SIG-M5 (cell line): ENCODE measurements at places on chromosomes 2 and 18.

DNA sequence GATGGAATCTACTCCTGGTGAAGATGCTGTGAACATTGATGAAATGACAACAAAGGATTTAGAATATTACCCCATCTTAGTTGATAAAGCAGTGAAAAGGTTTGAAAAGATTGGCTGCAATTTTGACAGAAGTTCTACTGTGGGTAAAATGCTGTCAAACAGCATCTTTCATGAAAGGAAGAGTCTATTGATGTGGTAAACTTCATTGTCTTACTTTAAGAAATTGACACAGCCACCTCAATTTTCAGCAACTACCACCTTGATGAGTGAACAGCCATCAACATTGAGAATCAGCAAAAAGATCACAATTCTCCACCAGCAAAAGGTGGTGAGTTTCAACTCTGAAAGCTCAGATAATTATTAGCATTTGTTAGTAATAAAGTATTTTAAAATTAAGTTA is 310.3 kb upstream of the RBMS1 start:
- no peak for DNase-seq

- no peak for DNase-seq
These were observed 72.1 kb downstream of the UBE2E3 start for GRCh38 chr2:181052523-181052891.

GRCh38 chr2:68088940-68089339 is 26.1 kb upstream of the C1D start:
- DNase-seq: no peak

GRCh38 chr2:84052043-84052442 is 407.0 kb downstream of the SUCLG1 start:
- DNase-seq: no peak

- DNase-seq: no peak
These were observed 114.5 kb downstream of the AGAP1 start for GRCh38 chr2:235608200-235608887.

GRCh38 chr2:181774685-181775084 is 94.4 kb upstream of the NEUROD1 start:
- DNase-seq: no peak

- no peak for DNase-seq
These were observed 83.2 kb upstream of the RND3 start for GRCh38 chr2:150570712-150571111.

DNA sequence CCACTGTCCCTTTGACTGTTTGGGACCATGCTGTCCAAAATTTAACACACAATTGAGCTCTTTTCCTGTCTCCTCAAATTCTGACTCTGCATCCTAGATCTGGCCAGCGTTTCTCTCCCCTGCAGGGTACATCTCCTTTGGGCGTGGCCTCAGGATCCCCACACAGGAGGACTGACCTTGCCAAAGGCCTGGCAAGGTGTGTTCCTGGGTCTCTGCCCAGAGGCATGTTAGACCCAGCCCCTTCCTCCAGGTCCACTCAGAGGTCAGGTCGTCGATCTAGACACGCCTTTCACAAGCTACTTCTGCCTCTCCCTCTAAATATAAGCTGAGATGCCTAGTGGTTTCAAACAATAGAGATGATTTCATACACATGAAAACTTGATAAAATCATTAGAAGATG is 45.4 kb upstream of the SMIM21 start:
- no peak for DNase-seq

DNA sequence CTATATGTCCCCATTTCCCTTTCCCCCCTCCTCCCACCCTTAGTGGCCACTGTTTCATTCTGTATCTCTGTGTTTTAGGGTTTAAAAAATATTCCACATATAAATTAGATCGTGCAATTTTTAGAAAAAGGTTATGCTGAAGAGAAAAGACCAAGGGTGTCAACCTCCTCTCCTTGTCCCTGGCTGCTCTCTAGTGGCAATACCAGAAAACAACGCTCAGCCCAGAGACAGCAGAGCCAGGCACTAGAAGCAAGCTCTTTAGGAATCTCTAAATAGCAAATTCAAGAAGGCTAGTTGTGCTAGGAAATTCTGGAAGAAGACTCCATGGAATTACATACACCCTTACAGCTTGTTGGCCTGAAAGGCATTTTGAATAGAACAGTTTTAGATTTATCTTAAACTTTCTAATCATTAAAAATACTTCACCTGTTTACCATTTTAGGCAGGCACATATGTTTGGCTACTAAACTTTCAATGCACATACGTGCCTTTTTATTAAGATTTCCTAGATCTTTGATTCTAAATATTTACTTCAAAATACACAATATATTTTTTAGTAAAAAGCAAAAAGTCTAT is 35.1 kb upstream of the RASGRP3 start:
- no peak for DNase-seq

GRCh38 chr2:235966396-235966795 is 201.8 kb downstream of the GBX2 start:
- no peak for DNase-seq

DNA sequence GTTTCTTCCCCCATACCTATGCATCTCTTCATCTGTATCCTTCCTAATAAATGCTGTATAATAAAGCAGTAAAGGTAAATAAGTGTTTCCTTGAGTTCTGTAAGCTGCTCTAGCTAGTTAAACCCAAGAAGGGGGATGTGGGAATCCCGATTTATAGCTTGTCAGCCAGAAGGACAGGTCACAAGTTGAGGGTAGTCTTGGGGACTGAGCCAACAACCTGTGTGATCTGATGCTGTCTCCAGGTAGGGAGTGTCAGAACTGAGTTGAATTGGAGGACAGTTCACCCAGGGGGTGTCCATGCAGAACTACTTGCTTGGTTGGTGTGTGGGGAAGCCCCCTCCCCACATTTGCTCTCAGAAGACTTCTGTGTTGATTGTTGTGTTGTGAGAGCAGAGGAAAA is 112.4 kb downstream of the LDLRAD4 start:
- no peak for DNase-seq

- no peak for DNase-seq
These were observed 97.6 kb upstream of the SEC11C start for GRCh38 chr18:59041819-59042815.

GRCh38 chr2:164954954-164955701 is at the start of gene SLC38A11:
TSS of gene SLC38A11 (minus strand) at chr2:164955525. CDS start at chr2:164955247, 278 bp downstream.
- DNase-seq: no peak

- no peak for DNase-seq
These were observed 51.9 kb downstream of the TSHZ1 start for GRCh38 chr18:75262511-75262910.

GRCh38 chr2:229675569-229675968 is 38.8 kb downstream of the DNER start:
- DNase-seq: no peak

DNA sequence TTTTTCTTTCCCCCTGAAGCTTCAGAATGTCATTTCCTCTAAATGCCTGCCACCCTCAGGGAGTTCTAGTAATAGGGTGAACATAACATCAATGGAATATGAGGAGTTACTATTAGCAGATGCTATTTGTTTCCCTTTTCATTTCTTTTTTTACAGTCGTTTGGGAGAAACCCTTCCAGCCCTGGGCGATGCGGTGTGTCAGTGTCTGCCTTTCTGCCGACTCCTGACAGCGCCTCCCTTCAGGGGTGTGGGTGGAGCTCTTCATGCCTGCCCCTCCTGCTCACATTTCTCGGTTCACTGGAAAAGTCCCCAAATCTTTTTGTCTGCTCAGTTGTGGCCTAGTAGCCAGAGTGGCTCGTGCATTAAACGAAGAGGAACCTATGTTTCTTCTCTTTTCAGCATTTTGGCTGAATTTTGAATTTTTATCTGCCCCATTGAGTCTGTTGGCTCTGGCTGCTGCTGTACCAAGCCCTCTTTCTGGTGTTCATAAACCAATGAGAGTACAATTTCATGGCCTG is 72.3 kb downstream of the FMNL2 start:
- DNase-seq: no peak

DNA sequence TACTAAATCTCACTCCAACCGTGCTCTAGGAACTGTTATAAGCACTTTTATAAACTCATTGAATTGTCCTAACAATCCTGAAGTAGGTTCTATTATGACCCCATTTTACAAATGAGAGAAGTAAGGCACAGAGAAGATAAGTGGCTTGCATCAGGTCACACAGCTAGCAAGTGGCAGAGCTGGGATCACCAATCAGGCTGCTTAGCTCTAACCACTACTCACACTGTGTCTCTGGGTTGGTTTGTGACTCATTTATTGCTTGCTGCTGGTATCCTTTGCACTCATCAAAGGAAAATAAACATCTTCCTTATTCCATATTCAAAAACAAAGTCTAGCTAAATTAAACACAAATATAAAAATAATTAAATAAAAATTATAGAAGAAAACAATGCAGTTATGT is 42.5 kb upstream of the IL1R2 start:
- no peak for DNase-seq

DNA sequence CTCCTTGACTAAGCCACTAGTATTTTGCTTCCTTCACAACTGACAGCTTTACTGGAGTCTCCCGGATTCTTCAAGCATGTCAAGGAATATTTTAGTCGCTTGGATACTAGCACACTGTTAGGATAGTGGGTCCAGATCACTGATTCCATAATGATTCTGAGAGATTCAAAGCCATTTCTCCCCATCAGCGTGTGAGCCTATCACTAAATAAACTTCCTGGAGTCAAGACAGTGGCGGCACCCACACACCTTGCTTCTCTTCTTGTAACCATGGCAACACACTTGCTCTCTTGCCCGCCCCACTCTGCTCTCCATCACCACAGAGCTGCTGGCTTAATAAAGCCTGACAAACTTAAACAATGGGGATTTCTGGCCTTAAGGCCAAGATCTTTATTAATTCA is 245.1 kb downstream of the LRRTM1 start:
- DNase-seq: no peak

DNA sequence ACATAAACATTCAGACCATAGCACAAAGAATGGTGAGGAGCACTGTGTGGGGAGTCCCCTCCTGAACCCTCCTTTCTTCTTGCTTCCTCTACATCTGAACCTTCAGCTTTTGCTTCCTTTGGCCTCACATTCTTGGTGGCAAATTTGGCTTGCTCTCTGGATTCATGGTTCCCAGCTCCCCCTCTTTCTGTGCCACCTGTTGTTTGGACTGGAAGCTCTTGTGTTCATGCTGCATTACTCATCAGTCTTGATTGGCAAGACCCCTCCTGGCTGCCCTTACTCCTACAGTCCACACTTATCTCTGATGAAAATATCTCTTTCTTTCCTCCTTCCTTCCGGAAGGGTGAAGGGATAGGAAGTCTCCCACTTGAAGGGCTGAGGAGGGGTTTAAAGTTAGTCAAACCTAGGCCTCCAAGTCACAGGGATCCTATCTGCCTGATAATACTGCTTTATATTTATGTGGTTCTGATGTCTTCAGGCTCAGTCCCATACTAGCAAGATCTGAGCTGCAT is 70.0 kb downstream of the MYO3B start:
- no peak for DNase-seq

GRCh38 chr2:235215248-235215647 is 263.4 kb downstream of the SH3BP4 start:
- DNase-seq: no peak

GRCh38 chr2:3309496-3310355 is 67.9 kb downstream of the EIPR1 start:
- no peak for DNase-seq

- no peak for DNase-seq
These were observed 185.5 kb upstream of the DOK6 start for GRCh38 chr18:69215161-69215560.

GRCh38 chr2:122851972-122852531 is 1096.6 kb downstream of the TSN start:
- no peak for DNase-seq

GRCh38 chr2:2331881-2332280 is 806 bp upstream of the MYT1L start:
- no peak for DNase-seq

DNA sequence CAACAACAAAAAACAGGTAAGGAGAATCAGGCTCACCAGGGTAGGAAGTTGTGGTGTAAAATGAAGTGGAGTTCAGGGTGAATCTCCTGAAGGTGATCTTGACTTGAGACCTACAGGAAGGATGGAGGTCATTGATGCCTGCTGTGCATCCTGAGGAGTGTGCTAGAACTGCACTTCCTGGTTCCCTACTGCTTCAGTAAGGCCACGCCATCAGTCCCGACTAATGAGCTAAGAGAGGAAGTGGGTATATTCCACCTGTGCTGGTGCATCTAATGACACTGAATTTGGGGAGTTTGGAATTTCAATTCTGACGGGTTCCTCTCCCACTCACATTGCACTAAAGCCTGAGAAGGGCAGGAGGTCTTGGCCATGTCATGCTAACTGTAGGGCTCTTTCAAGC is 349.3 kb upstream of the SLC14A2 start:
- no peak for DNase-seq

GRCh38 chr2:192026825-192027120 is 168.0 kb downstream of the TMEFF2 start:
- DNase-seq: no peak

DNA sequence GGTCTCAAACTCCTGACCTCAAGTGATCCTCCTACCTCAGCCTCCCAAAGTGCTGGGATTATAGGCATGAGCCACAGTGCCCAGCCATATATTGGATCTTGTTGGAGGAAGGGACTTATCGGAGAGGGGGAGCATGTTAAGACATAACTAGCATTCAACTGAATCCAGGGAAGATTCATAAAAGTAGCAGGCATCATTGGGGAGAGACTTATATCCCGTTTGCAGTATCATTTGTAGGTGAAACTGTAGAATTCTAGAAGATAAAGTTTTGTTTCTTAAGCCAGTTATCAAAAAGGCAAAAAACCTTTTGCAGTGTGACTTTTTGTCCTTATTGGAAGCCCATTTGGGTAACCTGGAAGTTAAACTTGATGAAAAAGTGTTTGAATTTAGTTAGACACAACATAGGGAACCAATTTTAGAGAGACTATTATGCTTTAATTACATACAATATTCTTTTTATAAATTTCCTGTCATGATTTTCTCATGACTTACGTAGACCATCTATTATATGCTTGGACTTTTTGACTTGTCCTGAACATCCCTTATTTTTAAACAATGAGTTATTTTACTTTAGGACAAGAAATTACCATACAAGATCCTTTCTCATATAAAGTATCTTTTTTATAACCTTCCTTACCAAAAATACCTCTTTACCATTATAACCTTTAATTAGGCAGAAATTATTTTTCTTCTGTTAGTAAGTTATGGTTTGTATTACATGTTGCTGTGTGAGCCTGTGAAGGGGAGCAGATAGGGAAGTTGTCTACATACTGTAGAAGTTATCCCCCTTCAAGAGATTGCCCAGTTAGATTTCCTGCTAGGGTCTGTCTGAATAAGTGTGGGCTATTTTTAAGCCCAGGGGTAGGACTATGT is 20.3 kb downstream of the RAB3GAP1 start:
- no peak for DNase-seq

DNA sequence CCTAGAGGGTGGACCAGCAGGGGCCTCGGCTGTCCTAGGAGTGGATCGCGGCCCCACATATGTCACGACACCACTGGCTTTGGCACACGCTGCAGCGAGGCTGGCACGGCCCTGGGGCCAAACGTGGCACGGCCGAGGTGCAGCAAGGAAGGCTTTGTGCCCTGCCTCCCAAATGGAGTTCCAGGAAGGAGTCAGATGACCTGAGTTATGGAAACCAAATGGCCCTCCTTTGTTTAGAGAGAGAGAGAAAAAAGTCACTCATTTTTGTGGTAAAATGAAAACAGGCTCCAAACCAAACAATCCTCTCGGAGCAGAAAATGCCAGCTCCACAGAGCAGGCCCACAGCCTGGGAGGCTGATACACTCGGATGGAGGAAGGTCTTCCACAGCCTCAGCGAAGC is 105.6 kb downstream of the ANTXR1 start:
- no peak for DNase-seq
